ENCODE measurements at places on chromosomes 13 and 19.
A peak's percentile ranks its signal among the peaks of the same experiment; 100 is the strongest.

- DNase-seq: no peak
Observed at GRCh38 chr13:111906816-111907215, 160.1 kb upstream of the SOX1 start.

- DNase-seq: peak; percentile 92
Observed at GRCh38 chr19:18156841-18157464, 4.0 kb downstream of the PIK3R2 start.

- peak; percentile 44 for DNase-seq
Observed at GRCh38 chr13:28725046-28725610, 6.4 kb upstream of the SLC46A3 start.

GRCh38 chr13:83794583-83794982 is 87.7 kb downstream of the SLITRK1 start:
- no peak for DNase-seq

GRCh38 chr13:110442930-110443621 is 118.4 kb downstream of the RAB20 start:
- DNase-seq: peak; percentile 77

DNA sequence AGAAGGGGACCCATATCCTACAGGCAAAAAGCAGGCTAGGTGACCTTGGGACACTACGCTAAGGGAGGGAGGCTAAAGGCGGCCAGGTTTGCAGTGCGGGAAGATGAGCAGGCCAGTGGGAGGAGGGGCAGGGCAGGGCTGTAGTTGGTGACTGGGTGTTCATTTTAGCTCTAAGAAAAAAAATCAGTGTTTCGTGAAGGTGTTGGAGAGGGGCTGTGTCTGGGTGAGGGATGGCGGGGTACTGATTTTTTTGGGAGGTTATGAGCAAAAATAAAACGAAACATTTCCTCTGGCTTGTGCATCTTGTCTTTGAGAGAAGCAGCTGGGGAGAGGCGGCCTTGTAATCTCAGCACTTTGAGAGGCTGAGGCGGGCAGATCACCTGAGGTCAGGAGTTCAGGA is 4.3 kb upstream of the NUP62 start:
- no peak for DNase-seq

DNA sequence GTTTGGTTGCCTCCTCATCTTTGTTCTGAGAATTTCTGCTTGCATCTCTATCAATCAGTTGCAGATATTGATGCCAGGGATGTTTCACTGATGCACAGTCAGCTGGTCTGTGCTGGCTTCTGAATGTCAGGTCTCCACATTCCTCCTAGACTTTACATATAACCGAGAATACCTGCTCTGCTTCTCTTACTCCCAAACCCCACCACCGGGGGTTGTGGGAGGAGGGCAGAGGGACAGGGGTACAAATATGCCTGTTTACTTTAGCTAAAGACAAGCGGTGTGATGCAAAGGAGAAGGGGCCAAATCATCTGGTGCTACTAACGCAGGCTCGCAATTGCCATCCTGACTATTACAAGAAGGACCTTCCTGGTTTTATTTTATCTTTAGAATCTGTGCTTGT is 17.4 kb upstream of the KLHL1 start:
- DNase-seq: no peak

GRCh38 chr13:40974460-40975407 is 44.4 kb downstream of the ELF1 start:
- DNase-seq: peak; percentile 82

- DNase-seq: peak; percentile 53
Observed at GRCh38 chr13:100646030-100646673, 28.4 kb downstream of the TMTC4 start.

DNA sequence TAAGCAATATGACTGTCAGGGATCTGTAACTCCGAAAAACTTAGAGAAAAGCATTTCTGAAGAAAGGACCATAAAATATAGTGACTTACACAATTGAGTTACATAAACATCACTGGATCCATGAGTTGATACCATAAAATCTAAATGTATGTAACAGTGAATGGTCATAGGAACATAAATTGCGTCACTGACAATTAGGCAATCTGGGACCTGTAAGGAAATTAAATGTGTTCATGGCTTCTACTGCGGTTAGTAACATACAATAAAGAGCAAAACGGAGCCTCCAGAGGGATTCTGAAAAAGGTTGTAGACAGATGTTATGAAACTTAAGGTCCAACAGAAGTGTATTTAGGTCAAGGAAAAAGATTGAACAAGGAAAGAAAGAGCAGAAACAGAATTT is 27.1 kb downstream of the POU4F1 start:
- DNase-seq: no peak

DNA sequence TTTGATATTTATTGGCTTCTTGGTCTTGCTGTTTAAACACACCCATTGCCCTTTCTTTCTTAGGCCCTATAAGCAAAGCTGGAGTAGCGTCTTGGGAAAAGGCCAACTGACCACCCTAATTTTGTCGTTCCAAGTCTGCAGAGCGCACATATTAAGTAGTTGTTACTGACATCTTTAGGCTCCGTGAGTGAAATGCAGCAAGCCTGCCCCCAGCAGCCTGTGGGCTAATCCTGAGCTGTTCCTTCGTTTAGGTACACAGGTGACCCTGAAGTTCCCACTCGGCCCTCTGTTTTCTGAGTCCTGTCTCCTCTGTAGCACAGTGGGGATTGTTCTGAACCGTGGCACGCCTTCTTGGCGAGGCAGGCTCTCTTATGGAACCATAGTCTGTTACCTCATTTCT is 170.5 kb downstream of the STK24 start:
- DNase-seq: no peak

DNA sequence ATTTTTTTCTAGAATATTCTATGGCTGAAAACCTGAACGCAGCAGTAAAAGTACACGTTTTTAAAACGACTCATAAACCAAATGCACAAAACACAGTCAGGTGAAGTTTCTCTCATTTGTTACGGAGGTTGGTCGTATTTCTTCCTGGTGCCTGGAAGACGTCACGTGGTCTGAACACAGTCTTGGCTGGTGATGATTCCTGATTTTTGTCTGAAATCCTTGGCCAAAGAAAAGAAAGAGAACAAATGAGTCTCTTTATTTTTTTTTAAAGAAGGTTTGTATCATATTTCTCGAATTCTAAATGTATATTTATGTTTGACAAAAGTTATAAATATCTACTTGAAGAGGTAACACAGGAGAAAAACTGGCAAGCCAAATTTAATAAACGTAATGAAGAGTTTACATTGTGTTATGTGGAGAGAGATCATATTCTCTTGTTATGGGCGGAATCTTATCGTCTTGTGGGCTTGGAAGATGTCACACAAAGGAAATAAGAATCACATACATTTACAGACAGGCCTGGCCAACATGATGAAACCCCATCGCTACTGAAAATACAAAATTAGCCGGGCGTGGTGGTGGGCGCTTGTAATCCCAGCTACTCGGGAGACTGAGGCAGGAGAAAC is 10.0 kb upstream of the PNMA8A start:
- peak; percentile 28 for DNase-seq

DNA sequence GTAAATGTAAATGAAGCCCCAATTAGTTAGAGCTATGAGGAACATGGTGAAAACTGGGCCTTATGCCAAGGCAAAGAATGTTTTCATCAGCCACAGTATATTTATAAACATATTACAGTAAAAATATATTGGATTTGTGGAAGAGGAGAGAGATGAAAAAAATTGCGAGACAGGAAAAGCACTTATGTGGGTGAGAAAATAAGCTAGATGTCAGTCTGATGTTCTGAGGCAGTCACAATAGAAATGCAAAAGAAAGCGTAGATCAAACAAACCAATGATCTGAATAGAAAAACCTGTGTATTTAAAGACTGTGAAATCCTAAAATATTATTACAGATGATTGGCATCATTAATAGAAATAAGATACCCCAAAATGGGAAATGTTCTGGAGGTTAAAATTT is 1332.5 kb downstream of the SLITRK5 start:
- no peak for DNase-seq

DNA sequence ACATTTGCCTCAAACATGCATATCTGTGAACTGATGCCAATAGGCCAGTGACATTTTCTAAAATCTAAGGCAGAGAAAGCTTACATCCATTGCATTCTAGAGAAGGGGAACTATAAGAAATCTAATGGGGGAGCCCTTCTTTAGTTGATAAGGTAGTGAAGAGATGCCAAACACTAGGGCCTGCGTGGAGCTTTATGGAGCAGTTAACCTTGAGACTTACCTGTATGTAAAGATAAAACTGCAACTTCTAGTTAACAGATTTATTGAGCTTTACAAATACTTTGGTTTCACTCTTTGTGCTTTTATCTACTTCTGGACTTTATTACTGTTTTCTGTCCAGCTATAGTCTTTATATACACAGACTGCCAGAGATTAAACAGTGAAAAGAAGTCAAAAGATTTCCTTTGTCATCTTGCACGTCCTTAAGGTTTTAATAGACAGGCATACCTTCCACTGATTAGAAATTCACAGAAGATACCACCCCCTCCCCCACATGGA is 457.6 kb downstream of the KLF12 start:
- no peak for DNase-seq

DNA sequence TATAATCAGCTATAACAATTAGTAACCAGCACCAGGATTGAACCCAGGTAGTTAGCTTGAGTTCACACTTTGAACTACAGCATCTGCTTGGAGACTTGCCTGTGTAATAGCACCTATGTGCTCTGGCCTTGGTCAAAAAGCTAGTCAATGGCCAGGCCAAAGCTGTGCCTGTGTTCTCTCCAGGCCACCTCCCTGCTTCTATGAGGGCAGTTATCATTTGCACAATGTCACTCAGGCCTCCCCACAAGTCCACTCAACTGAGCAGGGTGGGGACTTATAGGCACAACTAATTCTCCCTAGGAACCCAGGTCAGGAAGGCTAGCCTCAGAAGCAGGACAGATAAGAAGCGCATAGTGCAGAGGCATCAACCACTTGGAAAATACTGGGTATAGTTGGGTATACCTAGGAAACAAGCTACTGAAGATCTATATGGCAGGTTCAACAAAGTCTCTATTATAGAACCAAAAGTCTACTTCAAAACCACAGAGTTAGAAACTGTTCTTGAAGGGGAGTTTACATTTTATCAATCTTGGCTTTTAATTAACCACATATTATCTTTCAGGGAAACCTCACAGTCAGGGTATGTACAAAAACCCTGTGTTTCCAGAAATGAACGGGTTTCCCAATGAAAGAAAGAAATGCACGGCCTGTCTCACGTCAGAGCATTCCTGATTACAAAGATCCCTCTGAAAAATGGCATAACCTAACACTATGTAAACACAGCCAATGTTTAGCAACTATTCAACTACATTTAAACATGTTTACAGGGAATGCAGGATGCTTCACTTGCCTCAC is 140.9 kb downstream of the ABCC4 start:
- DNase-seq: peak; percentile 25

DNA sequence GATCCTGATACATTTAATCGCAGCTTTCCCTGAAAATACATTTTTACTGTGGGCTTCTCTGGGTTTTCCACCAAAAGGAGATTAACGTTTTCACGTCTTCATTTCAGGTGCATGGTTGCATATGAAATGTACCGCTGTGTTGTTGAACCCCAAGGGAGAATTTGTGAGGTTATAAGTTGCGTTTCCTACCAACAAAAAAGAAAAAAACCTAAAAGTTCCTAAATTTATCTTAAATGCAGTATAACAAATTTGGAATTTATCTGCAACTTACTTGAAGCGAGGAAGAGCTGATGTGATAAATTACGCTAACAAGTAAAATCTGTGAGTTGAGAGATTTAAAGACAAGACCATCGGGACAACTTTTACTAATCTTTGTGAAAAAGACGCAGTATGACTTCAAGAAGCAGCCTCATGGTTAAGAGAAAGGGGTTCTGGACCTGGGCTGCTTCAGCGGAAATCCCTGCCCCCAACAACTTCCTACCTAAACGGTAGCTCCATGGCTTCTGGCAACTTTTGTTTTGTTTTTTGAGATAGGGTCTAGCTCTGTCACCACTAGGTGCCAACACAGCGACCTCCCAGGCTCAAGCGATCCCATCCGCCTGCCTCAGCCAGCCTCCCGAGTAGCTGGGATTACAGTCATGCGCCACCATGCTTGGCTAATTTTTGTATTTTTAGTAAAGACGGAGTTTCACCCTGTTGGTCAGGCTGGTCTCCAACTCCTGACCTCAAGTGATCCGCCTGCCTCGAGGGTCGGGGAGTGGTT is 958 bp upstream of the OBI1 start:
- no peak for DNase-seq

GRCh38 chr13:73521985-73522524 is 463.2 kb downstream of the KLF5 start:
- no peak for DNase-seq

DNA sequence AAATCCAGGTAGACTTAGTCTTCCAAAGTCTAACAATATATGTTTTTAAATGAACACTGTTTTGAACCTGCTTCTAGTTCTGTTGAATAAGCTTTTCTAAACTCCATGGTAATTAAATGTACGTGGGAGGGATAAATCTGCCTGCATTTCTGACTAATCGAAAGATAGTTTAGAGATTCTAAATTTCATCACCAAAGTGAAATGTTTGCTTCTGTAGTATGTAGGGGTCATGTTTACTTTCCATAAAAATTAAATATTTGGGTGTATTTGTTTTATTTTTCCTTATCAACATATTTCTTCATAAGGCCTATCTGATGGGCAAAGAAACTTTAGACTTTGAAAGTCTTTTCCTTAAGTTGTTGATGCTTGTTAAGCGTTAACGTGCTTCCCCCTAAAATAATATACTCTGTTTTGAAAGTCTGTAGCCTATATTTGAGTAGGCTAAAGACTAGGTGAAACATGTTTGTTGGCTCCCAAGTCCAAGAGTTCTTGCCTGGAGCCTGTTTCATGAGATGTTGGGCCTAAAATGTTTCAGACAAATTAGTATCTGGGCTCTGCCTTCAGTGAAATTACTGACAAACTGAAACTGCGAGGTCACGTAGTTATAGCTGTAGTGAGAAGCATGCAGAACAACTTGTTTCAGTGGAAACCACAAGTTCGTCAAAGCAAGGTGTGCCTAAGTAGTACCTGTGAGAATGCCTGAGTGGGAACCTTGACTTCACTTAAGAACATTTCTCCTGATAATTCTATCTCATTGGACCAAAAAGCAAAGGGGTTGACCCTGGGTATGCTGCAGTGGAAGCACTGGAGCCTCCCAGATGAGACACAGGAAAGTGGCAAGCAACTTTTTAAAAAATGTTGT is 126.2 kb downstream of the LMO7 start:
- DNase-seq: peak; percentile 63

GRCh38 chr13:67119481-67119894 is 110.6 kb downstream of the PCDH9 start:
- peak; percentile 99 for DNase-seq

Data from iris pigment epithelial cell (primary cell).